Skin of body (tissue), 3 donors: ENCODE measurements at places on chromosomes 7 and 10. TPM values are rescaled to one million over a fixed set of nuclear protein-coding genes. Genes with fewer than 3 reads are reported as not detected.
A peak's percentile ranks its signal among the peaks of the same experiment; 100 is the strongest.

NCF1 gene
- total RNA-seq: 2.7 TPM

RSBN1L gene
- total RNA-seq: 35.6 TPM

ADARB2 gene
- 0.10 TPM for total RNA-seq

CTNNA3 gene
- total RNA-seq: 7.1 TPM

LLCFC1 gene
- not detected for total RNA-seq

PIK3AP1 gene
- total RNA-seq: 6.2 TPM

CALHM2 gene
- 11.1 TPM for total RNA-seq

NOLC1 gene
- total RNA-seq: 33.0 TPM

DNA sequence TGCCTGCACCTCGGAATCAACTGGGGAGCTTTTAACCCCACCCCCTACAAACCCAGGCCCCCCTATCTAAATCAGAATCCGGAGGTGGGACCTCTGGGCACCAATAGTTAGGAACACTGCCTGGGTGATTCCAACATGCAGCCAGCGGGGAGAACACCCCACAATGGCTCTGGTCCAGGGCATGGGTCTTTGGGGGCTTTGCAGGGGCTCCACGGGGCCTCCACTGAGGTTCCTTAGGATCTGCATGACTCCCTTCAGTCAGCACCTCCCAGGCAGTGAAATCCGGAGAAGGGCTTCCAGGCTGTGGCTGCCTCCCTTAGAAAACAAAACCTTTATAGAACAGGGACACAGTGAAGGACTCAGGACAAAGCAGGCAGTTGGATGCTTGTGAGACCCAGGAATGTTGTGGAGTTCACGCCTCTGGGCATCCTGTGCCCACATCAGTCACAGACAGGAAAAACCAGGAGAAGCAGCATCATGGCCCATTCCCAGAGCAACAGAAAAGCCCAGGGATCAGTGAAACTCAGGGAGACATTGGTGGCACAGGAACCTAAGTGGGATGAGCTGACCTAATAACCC, 16.5 kb upstream of the AOC1 start:
- DNase-seq: no peak

- DNase-seq: no peak
Measured at GRCh38 chr10:13765641-13766341, 179.0 kb downstream of the PRPF18 start.

DNA sequence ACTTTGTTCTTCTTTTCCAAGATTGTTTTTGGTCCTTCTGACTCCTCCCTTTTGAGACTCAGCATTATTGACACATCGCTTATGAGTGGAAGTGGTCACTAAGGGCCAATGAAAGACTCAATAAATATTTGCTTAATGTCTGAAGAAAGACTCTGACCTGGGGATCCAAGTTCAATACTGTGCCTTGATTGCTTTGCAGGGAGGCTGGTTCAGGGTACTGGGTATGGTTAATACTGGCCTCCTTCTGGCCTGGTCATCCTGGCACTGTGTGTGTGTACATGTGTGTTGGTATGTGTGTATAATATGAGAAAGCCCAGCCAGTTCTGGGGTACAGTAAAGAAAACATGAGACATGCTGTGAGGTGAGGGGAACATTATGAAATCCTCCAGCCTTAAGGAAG, 7.6 kb upstream of the PDZD8 start:
- DNase-seq: no peak

DNA sequence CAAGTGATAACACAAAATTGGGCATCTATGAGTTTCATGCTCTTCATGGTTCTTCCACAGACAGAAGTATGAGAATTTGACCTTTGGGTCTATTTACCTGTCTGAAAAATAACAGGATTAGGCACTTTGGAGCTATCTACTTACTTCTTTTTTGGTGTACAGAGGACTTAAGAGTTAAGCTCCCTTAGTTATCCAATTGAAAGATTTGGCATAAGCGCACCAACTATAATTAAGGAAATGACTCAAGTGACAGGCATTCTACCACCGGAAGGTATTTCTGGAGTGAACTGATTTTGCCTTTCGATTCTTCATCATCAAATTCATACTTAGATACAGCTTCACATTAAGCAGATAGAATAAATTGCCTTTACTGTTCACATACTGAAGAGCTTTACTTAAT, 43.9 kb downstream of the IFIT5 start:
- no peak for DNase-seq

DNA sequence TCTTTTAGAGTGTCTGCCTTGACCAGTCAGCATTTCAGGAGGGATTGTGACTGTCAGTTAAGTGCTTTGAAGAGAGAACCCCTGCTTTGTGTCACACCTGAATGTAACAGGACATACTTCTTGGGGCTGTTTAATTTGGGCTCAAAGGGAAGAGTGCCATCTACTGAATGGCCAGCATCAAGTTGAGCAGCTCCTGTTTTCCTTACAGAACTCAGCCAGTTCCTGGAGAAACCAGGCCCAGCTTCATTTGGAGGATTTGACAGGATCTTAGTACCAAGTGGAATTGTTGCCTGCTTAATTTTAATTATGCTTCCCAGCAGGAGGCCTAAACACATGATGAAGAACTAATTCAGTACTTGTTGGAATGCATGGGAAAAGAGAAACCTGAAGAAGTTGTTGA, 8.3 kb downstream of the ADD3 start:
- no peak for DNase-seq

GRCh38 chr10:89944138-89944537, 242.7 kb downstream of the KIF20B start:
- no peak for DNase-seq

DNA sequence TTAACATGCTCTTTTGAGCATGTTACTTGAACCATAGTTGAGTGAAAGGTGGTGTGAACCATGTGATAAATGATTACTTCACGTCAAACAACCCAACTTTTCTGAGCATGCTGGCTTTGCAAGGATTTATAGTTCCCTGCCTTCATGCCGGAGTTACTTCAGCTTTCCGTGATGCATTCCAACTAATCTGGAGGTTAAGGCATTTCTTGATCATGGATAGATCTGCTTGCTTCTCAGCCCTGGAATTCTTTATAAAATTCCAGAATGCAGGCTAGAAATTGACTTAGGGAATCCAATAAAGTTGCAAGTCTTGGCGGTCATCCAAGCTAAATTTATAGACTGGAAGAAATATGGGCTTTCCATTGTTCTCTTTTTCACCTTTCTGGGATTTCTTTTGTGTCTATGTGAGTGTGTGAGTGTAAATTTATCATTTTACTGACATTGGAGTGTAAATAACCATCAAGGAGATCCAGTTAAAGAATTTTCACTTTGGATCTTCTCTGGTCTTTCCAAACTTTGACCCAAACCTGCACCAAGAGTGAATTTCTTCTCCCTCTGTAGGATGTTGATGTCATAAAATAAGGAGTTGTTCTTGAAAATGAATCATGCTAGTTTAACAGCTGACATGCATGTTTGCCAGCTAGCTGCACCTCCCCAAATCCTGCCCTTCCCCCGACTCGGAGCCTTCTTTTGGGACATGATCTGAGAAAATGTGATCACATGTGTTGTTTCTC, 289.0 kb downstream of the TWIST1 start:
- DNase-seq: peak; percentile 46

GRCh38 chr10:56318816-56319215, 42.2 kb downstream of the ZWINT start:
- DNase-seq: no peak

- no peak for DNase-seq
Measured at GRCh38 chr10:118498623-118499022, 96.8 kb downstream of the PRLHR start.

GRCh38 chr10:85916994-85917573, 449.5 kb downstream of the GRID1 start:
- peak; percentile 9 for DNase-seq

DNA sequence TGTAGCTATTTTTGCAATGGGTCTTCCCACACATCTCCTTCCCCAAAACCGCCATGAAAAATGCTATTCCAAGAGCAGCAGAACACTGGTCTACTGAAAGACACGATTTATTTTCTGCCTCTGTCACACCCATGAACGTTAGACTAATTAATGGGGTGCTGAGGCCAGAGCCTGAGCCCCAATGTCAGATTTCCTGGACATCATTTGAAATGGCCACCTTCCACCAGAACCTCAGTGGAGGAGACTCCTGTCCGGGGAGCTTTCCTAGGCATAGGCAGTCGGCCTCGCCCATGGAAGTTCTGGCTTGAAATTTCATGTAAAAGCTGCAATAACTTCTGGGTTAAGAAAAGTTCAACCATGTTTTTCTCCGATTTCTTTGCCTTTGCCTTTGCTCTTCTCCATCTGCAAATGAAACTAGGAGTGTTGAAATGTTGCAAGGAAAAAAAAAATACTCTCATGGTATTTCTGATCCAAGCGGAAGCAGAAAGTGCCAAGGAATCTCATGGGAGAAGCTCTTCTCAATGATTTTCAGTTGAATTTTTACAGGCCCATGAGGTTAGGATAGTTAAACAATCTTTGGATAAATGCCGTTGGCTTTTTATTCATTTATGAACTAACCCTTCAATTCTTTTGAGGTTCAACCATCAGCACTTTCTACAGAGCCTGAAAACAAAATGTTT, 570.8 kb upstream of the MGMT start:
- DNase-seq: peak; percentile 97

DNA sequence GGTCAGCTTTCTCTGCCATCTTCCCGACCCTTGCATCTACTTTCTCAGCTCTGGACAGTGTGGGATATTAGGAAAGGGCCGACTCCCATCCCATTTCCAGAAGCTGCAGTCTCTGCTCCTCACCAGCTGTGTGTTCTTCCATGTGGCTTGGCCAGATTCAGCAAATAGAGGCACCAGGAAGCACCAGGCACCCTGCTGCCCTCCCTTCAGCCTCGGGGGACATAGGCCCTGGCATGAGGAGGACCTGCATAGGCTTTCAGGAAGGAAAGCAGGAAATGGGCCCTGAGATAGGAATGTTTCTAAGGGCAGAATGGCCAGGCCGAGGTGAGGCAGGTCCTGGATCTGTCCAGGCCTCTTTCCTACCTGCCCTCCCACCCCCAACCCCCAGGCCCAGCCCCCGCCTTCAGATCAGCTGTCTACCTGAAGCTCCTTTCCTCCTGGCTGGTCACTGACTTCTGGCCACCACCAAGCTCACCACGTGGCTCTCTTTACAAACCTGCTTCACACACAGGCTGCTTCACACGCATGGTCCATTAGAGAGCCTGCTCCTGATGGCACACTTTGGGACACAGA, 27.5 kb upstream of the PURB start:
- DNase-seq: no peak

DNA sequence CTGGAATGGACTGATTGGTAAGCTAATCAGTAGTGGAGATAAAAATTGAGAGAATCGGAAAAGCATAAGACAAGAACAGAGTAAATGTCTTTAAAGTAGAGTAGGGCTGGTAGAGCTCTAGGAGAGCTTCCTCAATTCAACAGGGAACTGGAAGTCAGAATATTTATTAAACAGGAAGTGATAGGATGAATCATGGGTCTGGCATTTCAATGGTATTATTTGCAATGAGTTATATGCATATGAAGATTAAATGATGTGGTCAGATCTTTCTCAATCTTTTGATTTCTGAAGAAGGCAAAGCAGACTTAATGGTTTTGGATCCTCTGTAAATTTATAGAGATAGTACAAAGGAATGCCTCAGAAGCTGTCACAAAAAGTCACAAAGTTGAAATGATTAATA, 349.0 kb downstream of the HPSE2 start:
- DNase-seq: no peak

DNA sequence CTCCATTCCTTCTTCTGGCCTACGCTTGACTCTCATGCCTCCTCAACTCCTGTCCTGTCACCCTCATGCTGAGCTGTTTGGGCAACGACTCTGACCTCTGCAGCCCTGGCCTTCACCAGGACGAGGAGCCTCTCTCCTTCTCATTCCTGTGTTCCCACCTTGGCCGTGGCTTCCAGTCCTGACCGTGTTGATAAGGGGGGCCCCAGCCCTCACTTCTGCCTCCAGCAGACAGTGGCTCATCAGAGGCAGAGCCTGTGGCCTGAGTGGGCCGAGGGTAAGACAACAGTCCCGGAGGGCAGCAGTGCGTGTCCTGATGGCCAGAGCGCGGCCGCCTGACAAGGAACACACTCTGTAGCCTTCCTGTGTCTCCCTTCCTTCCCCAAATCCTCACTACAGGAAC, 61.7 kb upstream of the UBE3C start:
- DNase-seq: no peak

DNA sequence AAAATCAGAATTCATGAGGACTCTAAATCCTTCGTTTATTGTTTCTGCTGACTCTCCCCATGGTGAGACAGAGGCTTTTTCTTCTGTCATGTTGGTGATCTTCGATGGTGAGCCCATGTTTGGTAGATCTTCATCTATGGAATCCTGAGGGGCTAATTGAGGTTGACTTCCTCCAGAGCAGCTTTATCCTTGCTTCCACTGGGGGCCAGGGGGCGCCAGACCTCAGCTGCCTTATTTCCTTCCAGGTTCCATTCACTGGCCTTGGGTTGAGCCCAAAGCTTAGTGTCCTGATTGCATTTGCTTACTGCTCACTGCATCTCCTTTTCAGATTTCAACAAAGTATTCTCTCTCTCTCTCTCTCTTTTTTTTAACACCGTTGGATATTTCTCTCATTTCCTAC, 80.7 kb downstream of the GCC1 start:
- no peak for DNase-seq

GRCh38 chr7:69398986-69399385, 199.3 kb upstream of the AUTS2 start:
- no peak for DNase-seq

DNA sequence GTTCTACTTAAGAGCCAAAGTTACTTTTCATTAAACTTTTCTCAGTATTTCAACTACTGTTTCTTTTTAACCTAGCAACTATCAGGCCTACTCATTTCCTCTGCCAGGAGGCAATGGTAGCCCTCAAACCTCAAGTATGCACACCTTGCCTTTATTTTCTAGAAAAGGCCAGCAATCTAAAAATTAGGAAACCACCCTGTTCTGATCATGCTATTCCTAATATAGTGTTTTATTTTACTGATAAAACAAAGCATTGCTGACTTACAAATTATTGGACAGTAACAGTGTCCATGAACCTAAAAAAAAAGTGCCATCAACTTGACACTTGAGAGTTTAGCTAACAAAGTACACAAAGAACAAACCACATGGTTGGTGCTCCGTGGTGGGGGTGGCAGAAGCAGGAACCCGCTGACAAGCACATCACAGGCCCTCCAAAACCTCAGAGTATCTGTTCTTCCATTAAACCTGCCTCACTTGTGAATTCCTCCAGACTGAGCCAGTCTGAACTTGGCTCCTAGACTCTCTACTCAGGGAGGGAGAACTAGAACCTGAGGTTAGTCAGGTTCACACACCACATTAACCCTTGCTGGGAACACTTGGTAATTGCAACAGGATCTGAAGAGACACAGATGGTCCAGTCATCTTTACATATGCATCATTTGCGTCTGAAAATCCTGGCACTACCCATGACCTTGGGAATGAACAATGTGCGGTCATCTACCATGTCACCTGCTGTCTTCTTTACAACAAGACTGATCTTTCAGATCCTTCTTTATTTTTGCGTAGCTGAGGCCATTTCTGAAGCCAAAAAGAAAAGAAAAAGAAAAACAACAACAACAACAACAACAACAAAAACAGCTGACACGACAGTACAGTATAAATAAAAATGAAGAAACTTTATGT, 31.9 kb downstream of the PIP4K2A start:
- no peak for DNase-seq

DNA sequence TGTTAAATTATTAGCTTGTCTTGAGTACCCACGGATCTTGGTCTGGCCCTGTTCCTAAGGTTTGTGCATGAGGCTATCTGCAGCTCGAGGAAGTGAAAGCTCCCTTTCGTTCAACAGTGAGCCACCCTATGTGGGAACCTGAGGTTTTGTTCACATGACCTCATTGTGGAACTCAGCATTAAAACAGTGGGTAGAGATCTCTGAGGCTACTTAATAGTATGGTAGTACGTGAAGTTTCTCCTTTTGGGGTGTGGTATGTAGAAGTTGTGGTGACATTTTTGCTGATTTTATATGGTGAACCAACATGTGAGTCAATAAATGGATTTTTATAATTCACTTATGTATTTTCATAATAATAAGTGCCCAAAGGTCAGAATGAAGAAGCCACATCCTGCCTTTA, 252.7 kb upstream of the FERD3L start:
- DNase-seq: no peak
